Activated naive CD4-positive, alpha-beta T cell treated with anti-CD3 and anti-CD28 coated beads, Interleukin-2, amount 50 U/mL, for 72 hours (primary cell): ENCODE measurements at places on chromosomes 5 and 9.

DNA sequence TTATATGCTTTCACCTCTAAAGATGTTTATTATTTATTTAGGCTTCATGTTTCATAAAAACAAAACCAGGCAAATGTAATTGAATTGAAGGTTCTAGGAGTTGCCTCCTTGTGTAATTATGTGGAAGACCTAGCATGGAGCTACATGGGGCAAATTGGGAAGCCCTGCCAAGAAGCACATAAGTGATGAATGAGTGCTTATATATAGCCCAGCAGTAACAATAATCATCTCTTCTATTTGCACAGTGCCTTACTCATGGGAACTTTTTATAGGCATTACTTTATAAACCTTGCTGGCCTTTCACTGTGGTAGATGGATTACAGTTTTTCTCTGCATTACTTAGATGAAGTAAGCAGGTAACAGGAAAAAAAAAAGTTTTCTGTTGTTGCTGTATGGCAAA lies 40.0 kb upstream of the GRAMD2B start:
- DNase-seq: no peak

DNA sequence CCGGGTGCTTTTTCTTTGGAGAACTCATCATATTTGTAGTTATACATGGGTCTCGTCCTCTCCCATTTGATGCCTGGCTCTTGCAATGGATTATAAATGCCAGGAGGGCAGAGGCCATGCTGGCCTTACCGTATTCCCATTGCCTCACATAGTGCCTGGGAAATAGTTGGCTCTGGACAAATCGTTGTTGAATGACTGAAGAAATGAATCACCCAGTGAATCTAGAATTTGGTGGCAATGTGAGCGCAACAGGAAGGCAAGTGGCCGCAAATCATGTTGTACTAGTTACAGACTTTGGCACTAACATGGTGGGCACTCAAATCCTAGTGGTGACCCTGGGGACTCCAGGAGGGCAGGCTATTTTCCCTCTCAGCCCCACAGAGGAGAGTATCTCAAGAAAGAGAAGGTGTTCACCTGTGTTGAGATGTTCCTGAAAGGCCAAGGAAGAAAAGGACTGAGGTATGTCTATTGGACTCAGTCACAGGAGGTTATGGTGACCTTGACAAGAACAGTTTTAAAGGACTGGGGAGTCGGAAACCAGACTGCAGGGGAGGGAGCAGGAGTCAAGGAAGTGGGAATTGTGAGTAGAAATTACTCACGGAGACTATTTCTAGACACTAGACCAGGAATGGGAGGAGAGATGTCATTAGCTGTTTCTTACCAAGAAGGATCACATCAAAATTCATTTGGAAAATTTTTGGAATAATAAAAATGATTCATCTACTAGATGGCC lies 61.7 kb upstream of the COL15A1 start:
- no peak for DNase-seq

GRCh38 chr5:58294598-58295305 lies 165.1 kb downstream of the PLK2 start:
- DNase-seq: no peak

- no peak for DNase-seq
Measured at GRCh38 chr9:116156621-116157314, 3.2 kb downstream of the PAPPA start.

- no peak for DNase-seq
Measured at GRCh38 chr5:7078101-7078500, 317.8 kb upstream of the ADCY2 start.

- DNase-seq: no peak
Measured at GRCh38 chr9:113152699-113153098, 1.9 kb downstream of the SLC31A2 start.

GRCh38 chr5:67146574-67146973 lies 50.0 kb downstream of the CD180 start:
- no peak for DNase-seq

DNA sequence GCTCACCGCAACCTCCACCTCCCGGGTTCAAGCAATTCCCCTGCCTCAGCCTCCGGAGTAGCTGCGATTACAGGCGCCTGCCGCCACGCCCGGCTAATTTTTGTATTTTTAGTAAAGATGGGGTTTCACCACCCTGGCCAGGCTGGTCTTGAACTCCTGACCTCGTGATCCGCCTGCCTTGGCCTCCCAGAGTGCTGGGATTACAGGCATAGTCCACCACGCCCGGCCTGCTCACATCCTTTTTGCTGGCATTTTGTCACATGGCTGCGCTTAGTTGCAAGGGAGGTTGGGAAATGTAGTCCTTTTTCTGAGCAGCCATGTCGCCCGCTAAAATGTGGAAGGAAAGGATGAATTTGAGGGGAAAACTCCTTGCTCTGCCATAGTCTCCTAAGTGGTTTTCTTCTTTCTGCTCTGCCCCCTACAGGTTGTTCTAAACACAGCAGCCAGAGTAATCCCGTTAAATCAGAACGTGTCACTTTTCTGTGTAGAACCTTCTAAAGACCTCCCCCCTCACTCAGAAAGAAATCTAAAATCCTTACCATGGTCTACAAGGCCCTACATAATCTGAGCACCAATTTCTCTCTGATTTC lies 57.8 kb upstream of the HSPA9 start:
- DNase-seq: no peak

DNA sequence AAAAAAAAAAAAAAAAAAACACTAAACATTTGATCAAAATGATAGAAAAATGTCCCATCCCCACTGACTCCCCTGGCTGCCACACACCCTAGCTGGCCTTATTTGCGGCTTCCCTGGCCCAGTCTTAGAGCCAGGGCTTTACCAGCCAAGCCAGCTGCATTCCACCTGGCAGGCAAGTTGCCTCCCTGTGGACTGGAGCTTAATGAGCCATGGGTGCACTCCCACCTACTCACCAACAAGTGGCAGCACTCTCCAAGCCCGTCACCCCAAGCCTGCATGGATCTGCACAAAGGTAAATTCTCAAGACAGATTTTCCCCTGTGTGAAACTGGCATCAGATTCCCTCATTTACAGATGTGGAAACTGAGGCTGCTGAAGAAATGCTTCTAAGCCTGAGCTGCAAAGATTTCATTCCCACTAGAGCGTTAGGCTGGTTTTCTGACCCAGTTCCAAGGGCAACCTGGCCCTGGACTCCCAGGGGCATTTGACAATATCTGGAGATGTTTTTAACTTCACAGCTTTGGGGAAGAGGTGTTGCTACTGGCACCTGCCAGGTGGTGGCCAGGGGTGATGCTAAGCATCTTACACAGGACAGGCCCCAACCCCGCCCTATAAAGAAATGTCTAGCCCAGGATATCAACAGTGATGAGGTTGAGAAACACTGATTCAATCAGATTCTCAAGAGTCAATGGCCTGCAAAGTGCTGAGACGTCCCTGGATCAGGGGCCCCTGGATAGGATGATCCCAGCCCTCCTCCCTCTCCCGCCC lies 21.9 kb upstream of the VDAC1 start:
- DNase-seq: peak; percentile 49
